Daoy (cell line): ENCODE measurements at places on chromosomes 5 and 9.
A peak's percentile ranks its signal among the peaks of the same experiment; 100 is the strongest.

- DNase-seq: peak; percentile 40
Observed at GRCh38 chr5:97142521-97143254, at the start of gene LIX1. TSS of gene LIX1 (minus strand) at chr5:97142611. CDS start at chr5:97142576, 35 bp downstream.

DNA sequence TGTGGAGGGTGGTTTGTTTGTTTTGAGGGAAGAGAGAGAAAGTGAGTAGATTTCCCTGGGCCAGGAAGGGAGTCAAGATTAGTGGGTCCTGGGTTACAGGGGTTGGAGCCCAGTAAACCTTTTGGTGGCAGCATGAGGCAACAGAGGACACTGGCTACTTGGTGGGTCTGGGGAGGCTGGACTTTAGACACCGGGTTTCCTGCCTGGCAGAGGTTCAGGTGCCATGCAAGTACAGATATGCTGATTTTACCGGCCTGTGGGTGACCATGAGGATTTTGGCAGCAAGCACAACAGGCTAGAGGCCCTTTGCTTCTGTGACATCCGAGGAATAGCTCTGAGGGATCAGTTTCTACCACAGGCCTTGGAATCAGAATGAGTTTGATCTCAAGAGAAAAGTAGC, 18.9 kb downstream of the MAST4 start:
- DNase-seq: no peak

DNA sequence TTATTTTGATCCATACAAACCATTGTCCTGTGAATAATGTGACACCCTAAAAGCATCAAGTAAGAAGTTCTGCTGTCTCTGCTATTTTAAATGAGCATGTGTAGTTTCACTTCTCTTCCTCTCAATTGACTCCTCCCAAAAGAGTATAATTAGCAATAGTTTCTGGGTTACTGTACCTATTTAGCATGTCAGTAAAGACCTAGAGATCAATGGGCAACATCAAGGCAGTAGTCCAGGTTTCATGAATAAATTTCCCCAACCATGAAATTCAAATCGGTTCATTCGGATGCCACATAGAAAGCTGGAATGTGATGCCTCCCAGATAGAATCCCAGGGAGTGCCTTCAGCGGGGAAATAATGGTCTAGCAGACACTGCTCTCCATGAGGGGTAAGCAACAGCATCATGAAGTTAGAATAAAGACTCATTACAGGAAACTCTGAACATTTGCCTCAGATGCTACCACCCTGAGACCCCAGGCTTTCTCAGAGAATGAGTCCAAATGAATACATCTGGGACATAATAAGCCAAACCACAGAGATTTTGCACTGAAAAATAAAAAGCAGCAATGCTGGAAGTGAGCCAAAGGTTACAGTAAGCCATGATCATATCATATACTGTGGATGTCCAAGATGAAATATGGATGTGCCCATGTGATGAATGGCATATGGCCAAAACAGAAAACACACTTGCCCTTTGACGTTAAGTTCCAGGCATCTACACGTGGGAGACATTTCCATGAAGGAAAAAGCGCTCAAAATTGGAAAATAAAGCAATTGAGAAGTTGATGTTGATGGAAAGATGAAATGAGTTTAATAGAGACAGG, 1107.0 kb upstream of the SEMA6A start:
- no peak for DNase-seq

GRCh38 chr9:32419921-32420320, 35.5 kb downstream of the ACO1 start:
- no peak for DNase-seq

DNA sequence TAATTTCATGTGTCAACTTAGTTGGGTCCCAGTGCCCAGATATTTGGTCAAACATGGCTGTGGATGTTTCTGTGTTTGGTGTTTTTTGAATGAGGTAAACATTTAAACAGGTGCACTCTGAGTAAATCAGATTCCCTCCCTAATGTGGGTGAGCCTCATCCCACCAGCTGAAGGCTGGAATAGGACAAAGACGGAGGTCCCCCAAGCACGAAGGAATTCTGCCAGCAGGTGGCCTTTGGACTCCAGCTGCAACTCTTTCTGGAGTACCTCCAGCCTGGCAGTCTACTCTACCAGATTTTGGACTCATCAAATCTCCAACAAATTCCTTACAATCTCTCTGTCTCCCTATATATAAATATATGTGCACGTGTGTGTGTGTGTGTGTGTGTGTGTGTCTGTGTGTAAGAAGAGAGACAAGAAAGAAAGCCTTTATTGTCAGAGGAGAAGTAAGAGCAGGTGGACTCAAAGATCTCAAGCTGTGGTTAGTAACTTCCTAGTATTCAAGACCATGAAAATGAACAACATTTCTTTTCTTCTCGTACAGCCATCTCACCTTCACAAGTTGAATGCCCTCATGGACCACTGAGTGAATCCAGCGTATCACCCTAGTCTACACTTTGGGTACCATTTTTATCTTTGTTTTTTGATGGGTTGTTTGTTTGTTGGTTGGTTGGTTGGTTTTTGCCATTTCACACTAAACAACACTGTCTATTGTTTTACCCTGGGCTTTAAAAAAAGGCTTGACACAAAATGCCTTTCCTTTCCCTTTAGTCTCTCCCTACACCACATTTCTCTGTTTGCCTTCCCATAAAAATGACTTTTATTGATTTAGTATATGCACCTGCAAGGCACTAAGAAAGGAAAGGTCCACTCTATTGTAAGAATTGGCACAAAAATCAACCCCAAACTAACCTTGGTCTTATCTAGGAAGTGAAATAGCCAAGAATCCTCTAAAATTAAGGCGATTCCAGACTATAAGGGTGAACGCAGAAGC, 118.7 kb downstream of the TENT4A start:
- no peak for DNase-seq

GRCh38 chr9:127626752-127627493, 14.8 kb downstream of the STXBP1 start:
- DNase-seq: no peak

- no peak for DNase-seq
Observed at GRCh38 chr9:113531919-113532808, 68.6 kb downstream of the RGS3 start.

- DNase-seq: no peak
Observed at GRCh38 chr5:142807372-142807911, 37.3 kb downstream of the ARHGAP26 start.

GRCh38 chr5:1316588-1317340, 21.9 kb upstream of the TERT start:
- no peak for DNase-seq

- no peak for DNase-seq
Observed at GRCh38 chr5:82640916-82641315, 362.8 kb upstream of the RPS23 start.

GRCh38 chr5:136374003-136374402, 8.7 kb upstream of the TRPC7 start:
- DNase-seq: peak; percentile 79

- no peak for DNase-seq
Observed at GRCh38 chr9:108994695-108995094, 18.6 kb downstream of the CTNNAL1 start.

DNA sequence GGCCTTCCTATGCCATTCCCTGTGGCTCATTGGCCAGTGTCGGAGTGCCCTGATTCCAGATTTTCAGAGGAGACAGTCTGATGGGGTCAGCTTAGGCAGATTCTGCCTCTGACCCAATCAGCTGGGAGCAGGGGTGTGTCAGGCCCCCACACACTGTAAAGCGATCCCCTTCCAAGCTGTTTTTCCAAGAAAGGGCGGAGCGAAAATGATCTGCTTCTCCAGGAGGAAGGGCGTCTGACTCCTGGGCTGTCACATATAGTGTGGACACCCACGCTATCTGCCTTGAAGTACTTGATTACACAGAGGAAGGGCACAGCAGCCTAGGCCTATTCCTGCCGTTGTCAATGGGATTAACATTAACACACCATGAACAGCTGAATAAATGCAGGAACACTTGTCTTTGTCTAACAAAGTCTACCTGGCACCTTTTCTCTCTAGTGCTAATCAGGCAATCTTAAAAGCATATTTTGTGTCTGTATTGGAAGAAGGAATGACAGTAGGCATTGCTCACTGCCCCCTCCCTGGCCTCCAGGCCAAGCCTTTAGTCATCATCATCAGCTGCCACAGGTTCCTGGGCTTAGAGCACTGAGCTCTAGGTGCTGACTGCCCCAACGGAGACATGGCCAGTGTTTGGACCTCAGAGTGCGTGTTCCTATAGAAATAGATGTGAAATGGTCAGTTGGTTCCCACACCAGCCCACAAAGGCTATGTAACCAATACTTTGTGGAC, 218.7 kb downstream of the MELK start:
- DNase-seq: no peak

DNA sequence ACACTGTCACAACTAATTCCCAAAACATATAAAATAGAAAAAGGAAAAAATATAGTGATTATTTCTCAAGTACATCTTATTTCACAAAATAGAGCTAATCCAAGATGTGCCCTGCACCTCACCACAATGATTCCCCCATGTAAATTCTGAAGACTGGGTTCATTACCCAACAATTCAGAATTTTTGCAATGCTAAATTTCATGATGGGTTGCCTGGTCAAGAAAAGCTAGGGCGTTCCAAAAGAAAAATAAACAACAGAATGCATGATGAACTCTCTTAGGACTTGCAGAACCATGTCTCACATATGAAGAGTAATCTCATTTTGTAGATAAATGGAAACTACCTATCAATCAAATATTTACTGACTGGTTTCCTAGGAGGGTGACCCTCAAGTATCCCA, 259.6 kb upstream of the NFIL3 start:
- DNase-seq: no peak

DNA sequence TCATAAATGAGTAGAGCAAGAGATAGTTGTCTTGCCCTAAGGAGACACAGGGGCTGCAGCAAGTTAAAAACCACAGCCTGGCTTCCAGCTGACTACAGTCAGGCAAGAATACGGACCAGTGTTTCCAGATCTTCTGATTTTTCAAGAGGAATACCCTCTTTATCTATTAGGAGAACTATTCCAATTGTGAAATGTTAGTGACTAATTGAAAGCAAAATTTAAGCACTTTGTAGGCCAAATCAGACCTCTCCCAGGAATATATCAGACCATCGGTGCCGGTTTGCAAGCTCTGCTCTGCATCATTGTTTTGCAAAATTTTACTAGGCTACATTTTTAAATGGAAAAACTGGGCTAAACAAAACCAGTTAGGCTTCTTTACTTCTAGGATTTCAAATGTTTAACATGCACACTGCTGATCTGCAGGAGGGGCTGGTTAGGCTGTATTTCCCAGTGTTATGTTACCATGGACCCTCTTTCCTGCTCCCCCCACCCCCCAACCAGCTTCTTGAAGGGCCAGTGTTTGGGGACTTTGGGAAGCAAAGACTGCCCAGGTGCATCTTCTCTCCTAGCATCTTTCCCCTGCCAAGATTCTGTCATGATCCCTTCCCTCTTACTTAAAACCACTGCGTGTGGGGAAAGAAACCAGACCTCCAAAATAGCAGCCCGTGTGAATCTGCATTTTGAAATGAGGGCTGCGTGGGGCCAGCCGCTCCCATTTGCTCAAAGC, 1.1 kb upstream of the ARSI start:
- DNase-seq: no peak

DNA sequence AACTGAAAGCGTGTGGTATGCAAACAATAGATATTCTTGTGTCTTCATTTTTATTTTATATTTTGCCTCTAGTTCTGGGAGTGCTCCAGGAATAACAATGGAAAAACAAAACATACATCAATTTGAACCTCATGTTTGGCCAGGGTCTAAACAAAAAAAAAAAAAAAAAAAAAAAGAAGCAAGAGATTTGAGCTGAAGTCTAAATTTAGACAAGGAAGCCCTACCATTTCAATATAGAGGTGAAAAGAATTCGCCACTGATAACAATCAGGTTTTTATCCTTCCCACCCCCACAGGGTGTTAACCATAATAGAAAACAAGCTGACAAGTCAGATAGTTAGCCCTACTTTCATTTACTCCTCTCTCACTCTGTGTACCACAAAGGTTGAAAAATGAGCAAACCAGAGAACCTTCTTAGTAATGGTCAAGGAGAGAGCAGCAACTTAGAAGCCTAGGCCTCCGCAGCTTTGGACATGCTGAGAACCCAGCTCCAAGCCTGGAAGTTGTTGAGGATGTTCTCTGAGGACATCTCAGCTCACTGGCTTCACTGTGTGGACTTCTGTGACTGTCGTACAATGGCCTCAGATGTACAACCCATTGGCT, 118.2 kb upstream of the HMHB1 start:
- DNase-seq: no peak

GRCh38 chr9:137222190-137223077, at the start of gene RNF208:
TSS of gene RNF208 (minus strand) at chr9:137222240. CDS start at chr9:137221212, 1,028 bp downstream.
- no peak for DNase-seq

DNA sequence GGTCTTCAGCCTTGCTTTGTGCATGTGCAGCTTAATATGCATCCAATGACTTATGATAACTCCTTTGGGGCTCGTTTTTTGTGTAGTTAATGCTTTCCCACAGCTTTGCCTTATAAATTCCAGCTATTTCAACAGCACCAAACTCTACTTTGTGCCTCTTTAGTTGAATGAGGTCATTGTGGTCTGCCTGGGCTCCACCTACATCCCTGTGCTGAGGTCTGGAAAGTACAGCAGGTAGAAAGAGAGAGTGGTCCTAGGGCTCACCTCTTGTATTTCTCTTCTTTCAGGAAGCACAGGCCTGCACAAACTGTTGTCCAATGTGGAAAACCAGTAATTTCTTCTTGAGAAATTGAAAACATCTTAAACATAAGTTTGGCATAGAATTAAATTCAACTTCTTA, 167.2 kb downstream of the XRCC4 start:
- no peak for DNase-seq

- DNase-seq: no peak
Observed at GRCh38 chr9:1002678-1003077, 26.2 kb downstream of the DMRT3 start.

- DNase-seq: no peak
Observed at GRCh38 chr5:178211095-178212048, 7.0 kb downstream of the HNRNPAB start.

DNA sequence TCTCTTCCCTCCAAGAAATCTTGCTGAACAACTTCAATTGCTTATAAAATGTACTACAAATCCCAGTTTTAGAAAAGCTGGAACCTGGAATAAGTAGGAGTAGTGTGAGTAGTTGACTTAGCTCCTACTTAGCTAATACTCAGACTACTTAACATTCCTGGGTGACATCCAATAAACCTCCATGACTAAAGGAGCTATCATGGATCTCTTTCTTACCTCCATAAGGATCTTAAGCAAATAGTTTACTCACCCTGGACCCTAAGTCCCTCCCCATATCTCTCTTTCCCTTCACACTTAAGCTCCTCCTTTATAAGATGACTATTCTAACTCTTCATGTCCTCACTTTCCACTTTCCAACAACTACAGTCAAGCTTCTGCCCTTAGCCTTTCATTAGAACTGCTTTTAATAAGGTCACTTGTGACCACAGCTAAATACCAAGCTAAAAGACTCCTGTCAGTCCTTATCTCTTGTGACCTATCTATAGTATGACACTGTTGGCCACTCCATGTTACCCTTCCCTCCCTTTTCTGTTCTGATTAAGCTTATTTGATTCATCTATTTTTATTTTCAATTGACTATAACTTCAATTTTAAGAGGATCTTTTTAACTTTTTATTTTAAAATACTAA, 194.9 kb downstream of the RFX3 start:
- DNase-seq: peak; percentile 61

DNA sequence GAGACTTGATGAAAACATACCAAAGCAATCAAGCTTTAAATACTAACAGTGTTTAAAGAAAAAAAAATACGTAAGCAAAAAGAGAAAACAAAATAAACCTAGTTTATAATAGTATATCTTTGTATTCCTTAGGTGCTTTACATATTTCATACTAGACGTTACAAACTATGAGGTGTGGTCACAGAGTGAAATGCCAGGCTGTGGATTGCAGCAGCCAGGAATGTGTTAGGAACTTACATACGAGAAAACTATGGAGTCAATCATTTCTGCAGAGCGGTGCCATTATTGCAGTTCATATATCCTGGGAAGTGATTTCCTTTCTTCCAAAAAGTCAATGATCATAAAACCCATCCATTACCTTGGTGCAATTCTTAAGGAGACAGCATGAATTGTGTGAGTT, 443.6 kb upstream of the GRAMD2B start:
- DNase-seq: no peak
